ENCODE measurements at places on chromosomes 16 and 17.

DNA sequence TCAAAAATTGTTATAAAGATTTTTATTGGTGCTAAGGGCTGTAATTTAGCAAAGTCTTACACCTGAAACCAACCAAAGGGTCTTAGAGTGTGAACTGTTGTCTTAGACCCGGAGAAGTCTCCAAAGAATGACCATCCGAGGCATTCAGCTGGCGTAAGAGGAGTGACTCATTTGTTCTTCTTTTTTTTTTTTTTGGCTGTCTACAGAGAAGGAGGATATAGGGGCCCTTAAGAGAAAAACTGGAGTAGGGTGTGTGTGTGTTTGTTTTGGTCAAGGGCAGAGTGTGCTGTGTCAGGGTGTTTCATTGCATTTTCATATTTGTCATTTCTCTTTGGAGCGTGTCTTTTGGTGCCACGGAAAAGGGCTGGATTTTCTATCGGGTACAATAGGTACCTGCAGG, 508.0 kb downstream of the WWOX start:
- no peak for DNase-seq

DNA sequence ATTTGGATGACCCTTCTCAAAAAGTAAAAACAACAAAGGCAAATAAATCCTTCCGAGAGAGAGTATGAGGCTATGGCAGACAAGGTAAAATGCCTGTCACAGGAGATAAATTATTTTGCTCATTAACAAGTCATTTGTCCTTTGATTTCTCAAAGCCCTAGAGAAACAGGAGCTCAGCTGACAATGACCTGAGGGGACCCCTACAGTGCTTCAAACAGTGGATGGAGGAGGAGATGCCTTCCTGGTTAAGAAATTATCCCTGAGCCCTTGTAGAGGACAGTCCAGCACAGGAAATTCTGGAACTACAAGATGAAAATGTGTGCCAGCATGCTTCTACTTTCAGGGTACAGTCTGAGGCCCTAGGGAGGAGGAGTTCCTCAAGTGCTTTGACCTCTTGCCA, 24.0 kb upstream of the RHBDL3 start:
- DNase-seq = no peak

GRCh38 chr17:7367918-7368598, 12.8 kb upstream of the TNK1 start:
- DNase-seq = no peak

DNA sequence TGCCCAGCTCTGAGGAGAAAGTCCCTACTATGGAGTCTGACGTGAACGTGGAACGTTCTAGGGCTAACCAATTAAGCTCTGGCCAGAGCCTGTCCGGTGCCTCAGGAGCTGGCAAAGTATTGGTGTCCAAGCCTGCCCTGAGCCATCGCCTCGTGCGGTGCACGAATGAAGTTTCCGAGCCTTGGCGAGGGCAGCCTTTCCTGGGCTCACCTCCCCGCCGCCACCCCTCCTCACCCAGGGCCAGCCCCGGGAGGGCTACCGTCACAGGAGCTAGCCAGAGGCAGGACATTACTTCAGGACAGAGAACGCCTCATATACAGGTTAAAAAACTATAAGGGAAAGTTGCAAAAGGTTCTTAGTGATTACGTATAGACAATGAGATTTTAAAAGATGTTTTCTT, 23.6 kb upstream of the TRAP1 start:
- DNase-seq = no peak

DNA sequence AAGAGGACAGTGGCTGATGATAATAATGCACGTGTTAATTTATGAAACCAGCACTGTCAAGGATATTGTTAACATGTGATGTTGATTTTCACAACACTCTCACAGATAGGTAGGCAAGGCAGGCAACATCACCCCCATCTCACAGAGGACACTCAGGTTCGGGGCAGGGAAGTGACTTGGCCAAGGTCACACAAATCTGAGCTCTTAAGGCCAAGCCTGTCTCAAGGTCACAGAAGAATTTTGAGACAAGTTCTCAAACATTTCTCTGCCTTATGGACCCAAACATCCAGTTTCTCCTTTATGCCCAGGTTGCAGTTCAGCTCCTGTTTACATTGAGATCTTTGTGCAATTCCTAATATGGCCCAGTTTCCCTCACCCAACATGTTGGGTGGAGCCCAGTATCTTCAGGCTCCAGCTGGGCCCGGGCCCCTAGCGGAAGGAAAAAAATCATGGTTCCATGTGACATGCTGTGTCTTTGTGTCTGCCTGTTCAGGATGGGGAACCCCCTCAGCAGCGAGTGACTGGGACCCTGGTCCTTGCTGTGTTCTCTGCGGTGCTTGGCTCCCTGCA, 1.3 kb downstream of the SLC2A4 start:
- DNase-seq = no peak

DNA sequence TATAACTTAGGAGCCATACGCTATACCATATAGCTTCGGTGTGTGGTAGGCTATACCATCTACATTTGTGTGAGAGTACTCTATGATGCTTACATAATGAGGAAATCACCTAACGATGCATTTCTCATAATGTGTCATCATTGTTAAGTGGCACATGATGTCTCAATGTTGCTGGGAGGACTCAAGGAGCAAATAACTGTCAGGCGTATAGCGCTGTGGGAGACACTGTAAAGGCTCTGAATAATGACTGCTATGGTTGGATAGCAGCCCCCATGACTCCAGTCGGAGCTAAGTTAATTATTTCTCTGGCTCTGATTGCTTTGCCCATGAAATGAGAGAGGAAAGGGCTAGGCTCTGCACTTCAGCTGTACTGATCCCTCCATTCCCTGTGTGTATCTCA, 197.2 kb downstream of the RGS9 start:
- no peak for DNase-seq

DNA sequence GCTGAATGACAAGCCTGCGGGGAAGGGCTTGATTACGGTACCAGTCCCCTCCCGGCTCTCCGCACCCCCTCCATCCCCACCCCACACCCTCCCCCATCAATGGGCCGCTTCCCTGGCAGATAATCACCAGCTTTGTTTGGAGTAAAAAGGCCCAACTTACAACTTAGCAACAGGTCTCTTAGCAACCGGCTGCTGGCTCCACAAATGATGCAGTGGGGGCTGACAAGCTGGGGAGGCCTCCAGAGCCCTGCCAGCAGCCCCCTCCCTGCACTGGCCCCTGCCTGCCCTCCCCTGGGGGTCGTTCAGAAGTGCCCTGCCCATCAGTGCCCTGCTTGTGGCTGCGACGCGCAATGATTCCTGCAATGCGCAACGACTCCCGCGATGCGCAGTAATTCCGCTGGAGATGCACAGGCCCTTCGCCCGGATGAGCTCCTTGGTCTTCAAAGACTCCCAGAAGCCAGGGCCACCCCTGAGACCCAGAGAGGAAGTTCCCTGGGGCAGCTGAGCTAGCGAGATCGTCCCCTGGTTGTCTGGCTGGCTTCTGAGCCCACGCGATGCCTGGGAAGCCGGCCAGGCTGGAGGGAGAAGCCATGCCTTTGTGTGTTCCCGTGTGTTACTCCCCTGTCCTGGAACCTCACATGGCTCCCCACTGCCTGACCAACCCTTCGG, 23.3 kb downstream of the CPNE2 start:
- no peak for DNase-seq

DNA sequence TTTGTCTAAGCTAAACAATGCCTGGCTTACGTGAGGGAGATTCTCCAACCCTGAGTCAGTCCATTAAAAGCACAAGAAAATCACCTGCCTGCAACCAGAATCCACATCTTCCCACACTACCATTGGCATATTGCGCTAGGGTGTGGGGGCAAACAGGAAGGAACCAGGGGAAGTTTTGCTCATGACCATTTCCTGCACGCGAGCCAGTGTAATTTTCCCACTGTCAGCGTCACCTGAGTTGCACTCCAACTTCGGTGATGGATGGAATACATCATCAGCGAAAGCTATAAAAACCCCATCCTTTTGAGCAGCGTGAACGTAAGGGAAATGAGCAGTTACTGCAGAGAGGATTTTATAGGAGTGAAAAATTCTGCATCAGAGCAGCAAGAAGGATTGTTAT, 167.9 kb upstream of the NOL11 start:
- DNase-seq = no peak

DNA sequence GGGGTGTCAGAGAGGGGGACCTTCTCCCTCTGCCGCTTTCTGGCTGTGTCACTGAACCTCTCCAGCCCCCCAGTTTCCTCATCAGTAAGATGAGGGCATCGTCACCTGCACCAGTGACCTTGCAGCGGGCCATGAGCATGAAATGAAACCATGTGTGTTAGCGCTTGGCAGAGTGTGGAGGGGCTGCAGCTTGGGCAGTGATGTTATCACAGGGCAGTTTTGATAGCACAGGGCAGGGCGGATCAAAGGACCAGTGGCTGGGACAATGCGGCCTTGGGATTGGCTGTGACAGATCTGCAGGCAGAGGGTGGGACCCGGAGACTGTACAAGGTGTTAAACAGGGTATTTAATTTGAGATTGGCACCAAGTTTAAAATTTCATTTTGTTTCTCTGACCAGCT, 38.9 kb upstream of the NAT9 start:
- no peak for DNase-seq

- no peak for DNase-seq
Measured at GRCh38 chr17:35171834-35172233, 22.4 kb downstream of the SLC35G3 start.

DNA sequence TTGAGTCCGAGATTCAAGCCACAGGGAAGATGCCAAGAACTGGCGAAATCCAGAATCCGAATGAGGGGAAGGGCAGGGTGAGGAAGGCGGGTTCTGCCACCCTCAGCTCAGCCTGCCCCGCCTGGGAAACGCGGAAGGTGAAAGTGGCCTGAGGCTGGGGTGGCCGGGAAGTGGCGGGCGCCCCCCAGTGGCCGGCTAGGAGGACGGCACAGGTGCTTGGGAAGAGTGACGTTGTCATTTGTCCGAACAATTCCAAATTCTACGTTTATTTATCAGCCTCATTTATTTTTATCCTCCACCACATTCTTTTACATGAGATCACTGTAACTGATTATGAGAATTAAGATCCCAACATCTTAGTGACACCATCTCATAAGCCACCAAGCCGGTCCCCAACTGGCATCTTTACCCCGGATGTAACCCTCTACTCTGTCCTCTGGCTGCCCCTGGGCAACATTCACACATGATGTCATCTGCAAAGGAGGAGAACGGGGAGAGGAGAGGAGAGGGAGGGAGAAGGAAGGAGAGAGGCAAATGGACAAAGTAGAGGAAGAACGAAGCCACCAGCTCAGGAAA, 21.3 kb downstream of the SRCIN1 start:
- peak; percentile 72 for DNase-seq

DNA sequence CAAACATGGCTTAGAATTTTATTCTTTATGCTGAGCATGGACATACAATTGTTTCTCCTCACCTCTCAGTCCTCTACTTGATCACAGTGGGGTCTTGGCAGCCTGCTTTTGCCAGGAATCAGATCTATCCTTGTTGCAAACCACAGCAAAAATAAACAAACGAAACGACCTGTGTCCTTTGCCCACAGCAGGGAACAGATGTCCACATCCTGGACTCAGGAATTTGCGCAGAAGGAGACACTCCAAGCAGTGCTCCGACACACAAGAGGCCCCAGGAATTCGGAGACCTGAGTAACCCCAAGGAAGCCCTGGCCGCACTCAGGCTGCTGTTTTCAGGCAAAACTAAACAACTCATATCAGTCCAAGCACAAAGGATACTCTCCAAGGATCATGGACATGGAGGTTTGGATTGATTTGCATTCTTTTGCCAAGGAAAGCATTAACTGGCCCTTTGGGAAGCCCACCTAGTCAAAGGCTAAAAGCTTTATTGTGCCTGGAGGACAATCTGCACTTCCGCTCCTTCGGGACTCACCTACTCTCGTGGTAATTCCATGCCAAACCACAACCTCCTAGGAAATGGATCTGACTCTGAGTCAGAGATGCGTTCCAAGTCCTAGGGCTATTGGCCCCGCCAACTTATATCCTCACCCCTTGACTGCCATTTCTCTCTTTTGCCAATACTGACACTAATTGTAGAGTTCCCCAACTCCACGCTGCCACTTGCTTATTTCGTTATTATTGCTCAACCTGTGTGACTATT, 271.1 kb upstream of the CDH11 start:
- DNase-seq = no peak

DNA sequence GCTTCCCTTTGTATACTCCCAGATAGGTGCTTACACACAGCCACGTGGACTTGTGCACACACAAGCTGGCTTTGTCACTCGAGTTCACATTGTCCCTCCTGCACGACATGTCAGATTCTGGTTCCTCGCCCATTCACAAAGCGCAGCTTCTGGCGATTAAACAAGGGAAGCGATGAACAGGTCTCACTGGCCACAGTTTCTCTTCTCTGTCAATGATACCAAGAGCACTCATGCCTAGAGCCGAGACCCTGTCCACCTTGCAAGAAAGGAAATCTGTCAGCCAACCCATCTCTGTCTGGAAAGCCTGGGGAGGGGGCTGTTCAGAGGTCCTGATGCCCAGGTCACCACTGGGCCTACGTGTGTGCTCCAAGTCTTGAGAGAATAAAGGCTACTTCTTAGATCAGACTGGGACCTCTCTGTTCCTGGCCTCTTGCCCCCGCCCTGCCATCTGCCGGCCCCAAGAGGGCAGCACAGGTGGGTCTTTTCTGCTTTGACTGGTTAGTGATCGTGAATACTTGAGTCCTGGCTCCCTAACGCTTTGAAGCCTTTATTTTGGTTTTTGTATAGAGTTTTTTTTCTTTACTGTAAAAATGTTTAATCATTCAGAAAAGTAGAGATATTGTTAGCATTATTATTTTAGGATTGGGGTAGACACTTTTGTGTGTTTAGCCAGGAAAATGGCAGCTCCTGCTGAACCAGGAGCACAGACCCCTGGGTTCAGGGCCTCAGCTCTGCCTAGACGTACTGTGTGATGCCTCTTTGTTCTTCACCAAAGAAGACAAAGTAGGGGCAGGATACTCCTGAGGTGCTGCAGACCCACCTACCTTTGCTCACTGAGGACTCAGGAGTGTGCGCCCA, 104.7 kb downstream of the MRM1 start:
- DNase-seq = peak; percentile 58

- DNase-seq = no peak
Measured at GRCh38 chr17:12794919-12795532, 5.7 kb downstream of the ARHGAP44 start.

DNA sequence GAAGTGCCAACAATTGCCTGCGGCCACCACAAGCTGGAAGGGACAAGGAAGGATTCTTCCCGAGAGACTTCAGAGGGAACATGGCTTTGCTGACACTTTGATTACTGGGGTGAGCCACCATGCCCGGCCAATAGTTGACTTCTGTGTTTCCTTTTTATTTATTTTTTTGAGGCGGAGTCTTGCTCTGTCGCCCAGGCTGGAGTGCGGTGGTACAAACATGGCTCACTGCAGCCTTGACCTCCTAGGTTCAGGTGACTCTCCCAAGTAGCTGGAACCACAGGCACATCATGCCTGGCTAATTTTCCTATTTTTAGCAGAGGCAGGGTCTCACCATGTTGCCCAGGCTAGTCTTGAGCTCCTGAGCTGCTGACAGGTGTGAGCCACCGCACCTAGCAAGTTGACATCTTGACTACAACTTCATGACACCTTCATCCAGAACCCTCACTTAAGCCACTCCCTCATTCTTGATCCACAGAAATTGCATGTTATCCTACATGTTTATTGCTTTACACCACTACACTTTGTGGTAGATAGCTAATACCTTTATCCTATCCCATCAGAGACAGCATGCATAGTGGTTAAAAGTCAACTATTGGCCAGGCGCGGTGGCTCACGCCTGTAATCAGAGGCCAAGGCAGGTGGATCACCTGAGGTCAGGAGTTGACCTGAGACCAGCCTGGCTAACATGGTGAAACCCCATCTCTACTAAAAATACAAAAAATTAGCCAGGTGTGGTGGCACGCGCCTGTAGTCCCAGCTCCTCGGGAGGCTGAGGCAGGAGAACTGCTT, 16.1 kb upstream of the GPRC5C start:
- DNase-seq = no peak

GRCh38 chr17:14621826-14622614, 321.1 kb downstream of the HS3ST3B1 start:
- no peak for DNase-seq

- DNase-seq = no peak
Measured at GRCh38 chr16:79437764-79438751, 162.5 kb downstream of the MAF start.

Measured in CD4-positive, alpha-beta T cell treated with Interleukin-6 for 4 hours (primary cell).